ENCODE measurements at places on chromosomes 1 and 21. TPM values are rescaled to one million over a fixed set of nuclear protein-coding genes. Genes with fewer than 3 reads are reported as not detected.

ITLN1 gene
- total RNA-seq = not detected

REN gene
- not detected for total RNA-seq

CD1C gene
- total RNA-seq = 0.20 TPM

DCST1 gene
- total RNA-seq = not detected

NKAIN1 gene
- not detected for total RNA-seq

ADAMTSL4 gene
- total RNA-seq = 1.3 TPM
